ENCODE measurements at places on chromosomes 12 and 14.
A peak's percentile ranks its signal among the peaks of the same experiment; 100 is the strongest.

DNA sequence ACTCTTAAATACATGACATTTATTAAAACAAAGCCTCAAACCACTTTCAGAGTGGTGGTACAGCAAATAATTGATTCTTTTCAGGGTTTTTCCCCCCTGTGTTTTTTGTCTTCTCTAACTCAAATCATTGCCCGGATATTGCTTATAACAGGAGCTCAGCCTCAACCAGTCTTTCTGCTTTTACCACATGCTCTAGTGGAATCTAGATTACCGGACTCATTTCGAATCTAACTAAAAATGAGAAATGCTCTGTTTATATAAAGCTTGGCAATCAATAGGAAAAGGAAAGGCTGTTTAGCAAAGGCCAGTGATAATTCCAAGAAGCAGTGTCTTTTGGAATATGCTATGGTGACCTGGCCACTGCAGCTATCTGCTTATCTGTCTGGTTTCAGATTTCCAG, 161.5 kb downstream of the ETV6 start:
- no peak for DNase-seq

DNA sequence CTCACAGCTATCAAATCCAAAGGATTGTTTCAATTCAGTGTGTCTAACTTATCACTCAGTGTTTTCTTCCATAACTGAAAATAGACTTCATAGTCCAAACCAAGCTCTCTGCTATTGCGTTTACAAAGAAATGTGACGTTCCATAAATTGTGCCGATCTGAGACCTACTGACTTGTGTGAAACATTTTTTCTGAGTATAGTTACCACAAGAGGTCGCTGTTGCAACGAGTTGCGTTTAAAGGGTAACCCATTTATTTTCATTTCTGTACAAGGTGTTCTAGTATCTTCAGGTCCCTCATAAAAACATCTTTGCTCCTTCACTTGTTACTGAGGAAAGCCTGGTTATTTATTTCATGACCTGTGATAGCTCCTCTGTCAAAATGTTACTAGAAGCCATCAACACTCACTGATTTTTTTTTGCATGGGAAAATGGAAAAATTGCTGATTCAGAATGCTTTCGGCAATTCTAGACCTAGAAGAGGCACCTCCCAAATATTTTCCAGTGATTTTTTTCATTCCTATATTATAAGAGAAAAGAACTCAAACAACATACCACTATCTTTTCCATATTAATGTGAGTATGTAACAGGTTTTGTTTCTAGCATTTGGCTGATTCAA, 60.9 kb upstream of the OR4E1 start:
- DNase-seq: no peak

GRCh38 chr12:108565976-108566375, 3.6 kb downstream of the ISCU start:
- no peak for DNase-seq

DNA sequence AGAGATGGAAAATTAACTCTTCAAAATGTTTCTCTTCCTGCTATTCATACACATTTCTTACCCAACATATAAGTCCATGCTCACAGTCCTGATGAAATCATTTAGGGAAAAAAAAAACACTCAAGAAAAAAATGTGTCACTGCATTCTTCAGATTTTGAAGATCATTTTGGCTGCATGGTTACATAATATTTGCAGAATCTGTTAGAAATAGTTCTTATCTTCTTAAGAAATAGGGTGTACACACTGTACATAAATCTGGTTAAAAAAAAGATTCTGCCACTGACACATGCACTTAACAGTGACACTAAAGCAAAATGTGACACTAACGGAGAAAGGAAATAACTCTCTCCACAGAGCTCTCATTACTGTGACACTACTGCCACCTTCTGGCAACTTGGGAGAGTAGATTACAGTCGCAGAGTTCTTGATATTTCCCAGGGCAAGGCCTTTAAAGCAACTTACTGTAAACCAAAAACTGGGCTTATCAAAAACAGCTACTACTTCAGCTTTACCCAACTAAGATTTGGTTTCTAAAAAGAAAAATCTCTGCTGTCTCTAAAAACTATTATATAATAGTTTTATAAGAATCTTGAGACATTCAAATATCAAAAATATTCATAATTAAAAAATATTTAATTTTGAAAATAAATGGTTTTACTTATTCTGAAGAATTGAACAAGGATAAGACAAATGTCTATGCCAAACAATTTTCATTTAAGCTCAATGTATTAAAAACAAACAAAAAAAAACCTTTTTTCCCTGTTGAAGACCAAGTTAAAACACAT, 65.0 kb downstream of the SETD3 start:
- DNase-seq: no peak

GRCh38 chr14:104142136-104142945, 4.0 kb downstream of the KIF26A start:
- no peak for DNase-seq

DNA sequence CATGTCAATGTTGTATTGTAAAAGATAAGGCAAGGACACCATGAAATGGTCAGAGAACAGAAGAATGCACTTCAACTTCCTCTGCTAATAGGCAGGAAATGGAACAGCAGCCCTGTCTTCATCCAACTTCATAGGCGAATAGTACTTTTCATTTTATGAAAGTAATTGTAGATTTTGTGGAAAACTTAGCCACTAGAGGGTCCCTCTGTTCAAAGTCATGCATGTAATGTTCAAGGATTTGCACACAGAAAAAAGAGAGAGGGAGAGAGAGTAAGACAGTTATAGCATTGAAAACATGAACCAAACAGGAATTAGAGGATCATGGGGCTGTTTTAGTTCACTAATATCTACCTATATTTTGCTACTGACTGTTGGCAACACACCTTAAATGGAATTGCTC, 172.2 kb downstream of the FLRT2 start:
- DNase-seq: no peak

DNA sequence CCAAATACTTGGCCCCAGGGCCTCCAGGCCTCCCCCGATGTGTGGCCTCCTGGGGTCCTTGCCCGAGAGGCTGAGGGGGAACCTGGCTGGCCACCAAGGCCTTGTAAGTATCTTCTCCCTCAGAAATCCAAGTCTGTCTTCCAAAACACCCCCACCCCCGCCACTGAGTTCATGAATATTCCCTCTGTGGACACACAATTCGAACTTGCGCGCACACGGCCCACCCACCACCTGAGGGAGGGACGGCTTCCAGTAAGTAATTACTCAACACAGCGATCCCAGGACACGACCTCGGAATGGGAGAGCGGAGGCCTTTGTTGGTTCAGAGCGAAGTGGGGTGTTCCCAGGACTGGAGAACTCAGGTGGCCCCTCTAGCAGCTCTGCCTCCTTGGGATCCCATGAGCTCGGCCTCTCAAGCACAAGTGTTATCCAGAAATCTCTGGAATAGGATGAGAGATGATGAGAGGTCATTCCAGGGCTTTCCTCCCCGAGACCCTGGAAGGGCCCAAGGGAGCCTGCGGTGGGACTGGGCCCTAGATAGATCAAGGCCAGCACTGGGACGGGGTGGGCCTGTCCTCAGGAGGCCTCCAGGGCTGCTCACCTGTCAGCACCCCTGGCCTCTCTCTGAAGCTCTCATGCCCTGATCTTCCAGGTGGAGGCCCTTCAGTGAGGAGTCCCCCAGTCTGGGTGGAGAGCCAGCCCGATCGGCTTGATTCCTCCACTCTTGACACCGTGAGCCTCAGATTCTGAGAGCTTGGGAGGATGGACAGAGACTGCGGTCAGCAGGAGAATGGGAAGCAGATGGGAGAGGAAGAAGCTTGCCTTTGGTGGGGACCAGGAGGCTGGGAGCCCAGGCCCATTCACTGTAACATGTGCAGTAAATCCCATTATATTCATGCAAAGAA, 219.0 kb upstream of the RTL1 start:
- DNase-seq: peak; percentile 54

GRCh38 chr14:101462726-101463565, 98.3 kb upstream of the DIO3 start:
- no peak for DNase-seq

DNA sequence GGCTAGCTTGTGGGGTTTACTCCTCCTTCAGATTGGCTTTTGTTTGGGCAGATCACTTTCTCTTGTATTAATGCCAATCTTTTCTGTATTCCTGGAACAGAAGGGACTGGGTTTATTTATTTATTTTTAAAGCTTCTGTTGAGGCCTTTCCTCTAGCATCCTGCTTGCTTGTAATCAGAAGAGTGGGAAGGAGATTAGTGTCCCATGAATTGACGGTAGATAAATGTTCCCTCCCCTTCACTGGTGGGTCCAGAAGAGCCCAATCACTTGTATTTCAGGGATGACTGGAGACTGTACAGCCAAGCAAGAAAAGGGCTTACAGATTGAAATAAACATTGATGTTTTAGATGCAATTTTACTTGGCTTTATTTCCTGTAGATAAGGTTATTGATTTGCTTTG, 71.0 kb downstream of the LIN52 start:
- no peak for DNase-seq

DNA sequence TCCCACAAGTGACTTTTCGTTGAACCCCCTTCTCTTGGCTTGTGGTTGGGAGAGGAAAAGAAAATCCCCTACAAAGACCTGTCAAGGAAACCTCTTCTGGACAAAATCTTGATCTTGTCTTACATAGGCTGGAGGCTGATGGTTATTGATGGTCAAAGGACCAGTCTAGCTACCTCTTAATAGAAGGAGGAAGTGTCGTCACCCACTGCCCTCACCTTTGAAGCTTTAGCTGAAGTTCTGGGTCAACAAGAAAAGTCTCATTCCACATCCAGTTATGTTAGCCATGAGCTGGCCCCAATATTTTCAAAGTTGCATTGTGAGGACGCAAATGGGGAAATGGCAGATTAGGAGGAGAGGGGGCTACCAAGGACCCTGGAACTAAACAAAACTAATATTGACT, 6.2 kb upstream of the KSR2 start:
- DNase-seq: no peak

DNA sequence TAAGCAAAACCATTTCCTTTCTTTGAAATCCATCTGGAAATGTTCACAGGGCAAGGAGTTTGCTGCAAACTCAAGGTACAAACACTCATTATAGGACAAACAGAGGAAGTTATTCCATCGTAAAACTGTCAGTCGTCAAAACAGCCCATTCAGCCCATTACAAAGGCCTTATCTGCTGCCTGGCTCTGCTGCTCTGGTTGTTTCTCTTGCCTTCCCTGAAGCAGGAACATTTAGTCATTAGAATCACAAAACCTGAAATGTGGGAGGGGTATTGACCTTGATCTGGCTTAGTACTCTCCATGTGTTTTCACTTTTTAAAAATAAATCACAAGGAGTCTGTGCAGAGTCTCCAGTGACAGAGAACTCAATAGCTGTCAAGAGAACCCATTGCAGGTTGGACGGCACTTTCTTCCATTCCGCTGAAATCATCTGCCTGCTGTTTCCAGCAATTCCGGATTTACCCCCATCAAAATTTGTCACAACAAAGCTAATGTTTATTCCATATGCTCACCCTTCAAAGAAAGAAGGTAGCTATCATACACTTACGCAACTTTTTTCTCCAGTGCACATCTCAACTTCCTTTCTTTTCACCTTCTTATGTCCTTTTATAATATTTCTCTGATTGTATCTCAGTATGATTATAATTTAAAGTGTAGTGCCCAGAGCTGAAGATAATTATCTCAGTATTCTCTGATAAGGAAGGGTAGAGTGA, 24.6 kb upstream of the ITPR2 start:
- DNase-seq: no peak

DNA sequence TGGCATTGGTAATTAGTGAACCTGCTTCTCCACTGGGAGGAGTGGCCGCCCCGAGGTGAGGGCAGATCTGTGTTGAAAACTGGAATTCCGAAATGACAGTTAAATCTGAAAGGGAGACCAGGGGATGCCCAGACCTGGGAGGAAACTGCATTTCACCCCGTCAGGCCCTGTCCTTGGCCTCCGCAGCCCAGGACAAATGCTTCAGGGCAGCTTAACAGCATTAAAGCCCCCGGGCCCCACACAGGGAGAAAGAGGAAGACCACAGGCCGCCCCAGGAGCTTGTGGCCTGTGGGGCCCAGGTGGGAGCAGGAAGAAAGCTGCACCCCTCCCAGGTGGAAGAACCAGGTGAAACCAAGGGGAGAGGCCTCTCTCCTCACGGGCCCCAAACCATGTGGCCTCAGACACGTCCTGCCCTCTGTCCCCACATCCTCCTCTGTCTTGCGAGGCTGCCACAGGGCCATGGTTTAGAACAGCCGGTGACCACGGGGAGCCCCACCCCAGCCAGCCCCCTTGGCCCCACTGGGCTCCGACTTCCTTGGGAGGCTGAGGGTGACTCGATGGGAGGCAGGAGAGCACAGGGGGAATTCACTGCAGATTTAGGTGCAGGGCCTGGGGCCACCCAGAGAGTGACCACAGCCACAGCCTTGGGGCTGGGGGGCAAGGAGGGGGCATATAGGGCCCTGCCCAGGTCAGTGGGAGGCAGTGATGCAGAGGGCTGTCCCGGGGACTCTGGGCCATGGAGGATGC, 265.4 kb downstream of the ADGRD1 start:
- DNase-seq: no peak

DNA sequence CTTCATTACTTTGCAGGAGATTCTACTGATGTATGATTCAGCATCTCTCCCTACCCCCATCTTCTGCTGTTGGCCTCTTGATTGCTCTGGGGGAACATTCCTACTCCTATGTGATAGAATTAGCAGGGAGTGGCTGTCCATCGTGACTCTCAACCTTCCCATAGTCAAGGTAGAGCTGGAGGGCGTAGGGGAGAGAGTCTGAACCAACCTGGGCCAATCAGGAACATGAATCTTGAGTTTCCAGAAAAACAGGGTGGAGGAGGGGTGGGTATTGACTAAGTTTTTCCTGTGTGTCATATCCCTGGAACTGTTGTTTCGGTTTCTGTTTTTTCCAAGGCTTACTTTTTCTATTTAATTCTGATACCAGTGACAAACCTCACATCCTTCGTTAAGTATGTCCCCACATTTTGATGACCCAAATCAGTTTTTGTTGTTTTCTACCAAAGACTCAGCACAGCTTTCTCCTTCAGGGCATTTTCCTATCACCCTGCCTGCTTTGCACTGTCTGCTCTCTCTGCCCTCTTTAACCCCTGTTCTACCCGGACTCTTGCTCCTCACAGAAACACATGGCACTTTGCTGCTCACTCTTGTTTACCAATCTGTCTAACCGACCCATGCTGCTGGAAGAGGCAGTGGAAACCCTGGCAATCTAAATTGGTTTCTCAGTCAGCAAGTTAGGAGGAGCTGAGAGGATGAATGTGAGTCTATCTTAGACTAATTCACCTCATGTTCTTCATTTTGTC, 1428.3 kb downstream of the AACS start:
- no peak for DNase-seq

GRCh38 chr14:35367056-35367372, 37.5 kb downstream of the NFKBIA start:
- DNase-seq: no peak

GRCh38 chr14:41380017-41380416, 226.7 kb upstream of the LRFN5 start:
- no peak for DNase-seq

DNA sequence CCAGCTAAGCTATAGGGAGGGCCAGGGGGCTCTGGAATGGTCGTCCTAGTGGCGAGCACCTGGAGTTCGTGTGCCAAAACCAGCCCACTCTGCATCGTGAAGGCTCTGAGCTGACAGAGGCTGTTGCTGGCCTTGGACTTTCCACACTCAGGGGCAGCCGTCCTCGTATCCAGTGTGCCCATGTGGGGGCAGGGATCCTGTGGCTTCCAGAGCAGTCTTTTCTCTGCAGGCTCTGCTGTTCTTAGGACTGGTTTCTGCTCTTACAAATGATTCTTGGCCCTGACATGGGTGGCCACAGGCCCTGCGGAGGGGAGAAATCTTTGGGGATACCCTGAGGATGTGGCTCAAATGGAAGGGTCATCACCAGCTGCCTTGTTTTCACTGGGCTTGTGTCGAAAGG, 177.4 kb upstream of the FKBP4 start:
- no peak for DNase-seq
